ENCODE measurements at places on chromosomes 3 and 15.

DNA sequence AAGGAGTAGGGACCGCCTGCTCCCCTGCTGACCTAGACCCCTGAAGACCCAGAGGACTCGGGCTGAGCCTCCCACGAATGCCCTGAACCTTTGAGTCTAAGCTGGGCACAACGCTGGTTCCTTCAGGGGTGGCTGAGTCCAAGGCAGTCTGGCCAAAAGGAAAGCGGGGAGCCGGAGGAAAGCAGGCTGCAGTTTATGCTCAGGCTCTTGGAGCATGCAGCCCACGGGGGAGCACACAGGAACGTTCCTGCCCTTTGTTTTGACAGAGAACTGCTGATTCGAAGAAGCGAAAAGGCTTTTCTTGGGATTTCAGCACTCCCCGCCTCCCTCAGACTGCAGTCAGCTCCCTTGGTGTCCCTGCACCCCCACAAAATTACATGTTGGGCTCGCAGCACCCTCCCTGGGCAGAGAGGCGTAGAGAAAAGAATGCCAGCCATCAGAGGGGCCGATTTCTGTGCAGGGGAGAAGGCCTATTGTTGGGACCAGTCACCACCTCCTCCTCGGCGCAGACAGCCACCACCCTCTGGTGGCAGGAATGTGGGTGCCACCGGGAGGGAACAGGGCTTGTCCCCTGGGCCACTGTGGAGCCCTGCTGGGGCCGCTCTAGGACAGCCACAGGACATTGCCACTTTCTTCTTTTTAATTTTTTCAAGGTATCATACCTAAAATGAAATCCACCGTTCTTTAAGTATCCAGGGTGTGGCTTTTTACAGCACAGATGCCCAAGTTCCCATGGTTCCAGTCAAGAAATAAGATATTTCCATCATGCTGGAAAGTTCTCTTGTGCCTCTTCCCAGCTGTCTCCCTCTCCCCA is 72.2 kb downstream of the SMAD6 start:
- peak; percentile 50 for DNase-seq

DNA sequence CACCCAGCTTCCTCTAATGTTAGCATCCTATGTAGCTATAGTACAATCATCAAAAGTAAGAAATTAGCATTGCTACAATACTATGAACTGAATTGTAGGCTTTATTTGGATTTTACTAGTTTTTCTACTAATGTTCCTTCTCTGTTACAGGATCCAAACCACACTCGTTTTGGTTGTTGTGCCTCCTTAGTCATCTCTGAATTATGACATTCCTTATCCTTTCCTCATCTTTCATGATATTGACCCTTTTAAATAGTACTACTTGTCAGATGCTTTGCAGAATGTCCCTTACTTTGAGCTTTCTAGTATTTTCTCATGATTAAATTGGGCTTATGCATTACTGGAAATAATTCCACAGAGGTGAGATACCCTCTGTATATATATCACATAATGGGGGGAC is 265.4 kb downstream of the VPS13C start:
- DNase-seq: no peak

DNA sequence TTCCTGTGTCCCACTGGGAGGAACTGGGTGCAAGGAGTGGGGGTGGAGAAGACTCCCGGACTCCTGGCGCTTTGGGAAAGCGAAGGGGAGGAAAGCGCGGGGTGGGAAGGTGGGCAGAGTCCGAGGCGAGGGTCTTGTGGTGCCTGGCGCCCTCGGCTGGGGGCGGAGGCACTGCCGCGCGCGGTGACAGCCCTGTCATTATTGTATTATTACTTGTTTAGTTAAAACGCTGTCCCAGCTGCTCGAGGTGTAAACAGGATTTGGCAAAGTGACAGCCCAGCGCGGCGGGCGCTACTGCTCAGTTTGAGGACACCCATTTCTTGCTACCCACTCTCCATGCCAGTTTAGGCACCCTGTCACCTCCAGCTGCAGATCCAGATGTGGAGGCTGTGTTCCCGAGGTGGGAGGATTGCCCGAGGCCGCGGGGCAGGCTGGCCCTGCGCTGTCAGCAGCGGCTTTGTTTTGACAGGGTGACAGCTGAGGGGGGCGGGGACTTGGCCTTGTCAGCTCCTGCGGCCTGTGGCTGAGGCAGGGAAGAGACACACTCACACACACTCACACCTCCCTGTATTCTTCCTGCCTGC is 1.0 kb downstream of the KAT2B start:
- DNase-seq: peak; percentile 88

DNA sequence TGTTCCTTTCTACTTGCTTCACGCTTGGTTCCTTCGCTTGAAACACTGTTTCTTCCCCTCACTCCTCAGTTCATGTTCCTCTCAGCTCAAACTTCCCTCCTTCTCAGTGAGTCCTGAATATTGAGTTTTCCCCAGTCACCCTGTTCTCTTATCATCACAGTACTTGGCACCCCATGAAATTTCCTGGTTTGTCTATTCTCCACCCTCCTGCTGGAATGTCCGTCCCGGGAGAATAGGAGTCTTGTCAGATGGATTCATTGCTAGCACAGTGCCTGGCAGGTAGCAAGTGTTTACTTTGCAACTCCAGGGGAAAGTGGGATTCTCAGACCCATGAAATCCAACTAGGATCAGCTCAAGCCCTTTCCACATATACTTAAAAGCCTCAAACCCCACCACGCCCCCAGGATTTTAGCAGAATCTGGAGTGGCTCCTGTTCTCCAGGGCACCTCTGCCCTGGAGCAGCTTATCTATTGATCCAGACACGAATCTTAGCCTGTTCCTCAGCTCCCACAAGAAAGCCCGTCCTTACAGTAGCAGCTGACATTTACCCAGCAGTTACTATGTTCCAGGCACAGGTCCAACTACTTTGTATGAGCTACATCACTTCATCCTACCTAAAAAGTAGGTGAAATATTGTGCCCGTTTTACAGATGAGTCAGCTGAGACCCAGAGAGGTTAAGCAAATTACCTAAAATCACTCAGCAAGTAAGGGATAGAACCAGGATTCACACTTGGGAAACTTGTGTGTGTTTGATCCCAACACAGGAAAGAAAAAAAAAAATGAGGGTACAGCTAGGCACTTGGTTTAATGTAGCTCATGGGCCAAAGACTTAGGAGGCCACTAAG is 36.8 kb upstream of the MAP3K13 start:
- no peak for DNase-seq

GRCh38 chr15:61840090-61840489 is 220.2 kb downstream of the VPS13C start:
- peak; percentile 28 for DNase-seq

- DNase-seq: no peak
Measured at GRCh38 chr3:139540651-139541531, 1.3 kb upstream of the RBP1 start.

DNA sequence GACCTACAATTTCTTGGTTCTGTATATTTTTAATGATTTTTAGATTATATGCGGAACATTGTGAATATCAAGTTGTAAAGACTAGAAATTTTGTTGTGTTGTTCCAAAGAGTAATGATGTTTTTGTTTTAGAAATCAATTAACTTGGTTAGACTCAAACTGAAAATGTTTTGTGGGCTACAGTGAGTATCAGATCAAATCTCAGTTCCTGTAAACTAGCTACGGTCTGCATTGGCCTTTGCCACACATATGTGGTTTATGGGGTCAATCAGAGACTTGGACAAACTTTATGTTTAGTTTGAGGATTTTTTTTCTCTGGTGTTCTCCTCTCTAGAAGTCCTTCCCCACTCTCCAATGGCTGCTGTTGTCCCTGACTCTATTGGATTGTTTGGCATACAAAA is 308.0 kb upstream of the THRB start:
- no peak for DNase-seq

DNA sequence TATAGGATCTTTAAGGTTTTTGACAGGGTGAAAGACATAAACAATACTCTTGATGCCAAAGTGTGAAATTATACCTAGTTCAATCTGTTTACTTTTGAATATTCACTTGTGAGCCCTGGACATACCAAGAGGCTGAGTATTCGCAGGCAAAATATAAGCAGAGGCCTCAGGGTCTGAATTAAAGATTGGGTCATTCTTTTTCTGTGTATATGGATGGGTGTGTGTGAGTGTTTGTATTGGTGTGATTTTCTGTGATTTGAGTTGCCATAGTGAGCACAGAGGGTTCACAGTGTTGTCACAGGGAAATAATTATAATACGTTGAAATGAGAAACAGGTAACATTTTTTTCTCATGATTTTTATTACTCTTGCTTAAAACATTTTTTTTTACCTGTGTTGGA is 770.7 kb upstream of the ALCAM start:
- DNase-seq: no peak

- DNase-seq: no peak
Measured at GRCh38 chr15:93965304-93965908, 266.0 kb upstream of the MCTP2 start.

GRCh38 chr3:188390775-188391443 is 237.0 kb downstream of the LPP start:
- DNase-seq: no peak

- no peak for DNase-seq
Measured at GRCh38 chr3:64502284-64502683, 185.5 kb downstream of the ADAMTS9 start.

DNA sequence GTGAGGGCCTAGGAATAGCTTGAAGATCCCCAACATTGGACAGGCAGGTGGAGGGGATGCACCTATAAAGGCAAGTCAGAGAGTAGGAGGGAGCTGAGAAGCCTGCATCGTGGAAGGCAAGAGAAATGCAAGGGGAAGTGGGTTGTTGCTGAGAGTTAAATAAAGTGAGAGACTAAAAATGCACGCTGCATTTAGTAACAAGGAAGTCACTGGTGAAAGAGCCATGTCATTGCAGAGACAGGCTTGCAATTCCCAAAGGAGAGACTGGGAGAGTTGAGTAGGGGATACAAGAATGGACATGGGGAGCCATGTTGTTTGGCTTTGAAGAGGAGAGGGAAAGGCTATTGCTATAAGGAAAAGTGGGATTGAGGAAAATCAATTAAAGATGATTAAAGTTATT is 77.0 kb upstream of the HEG1 start:
- DNase-seq: no peak

GRCh38 chr3:102229062-102229655 is 205.7 kb upstream of the ZPLD1 start:
- DNase-seq: peak; percentile 75

GRCh38 chr15:34335176-34336032 is 2.2 kb downstream of the SLC12A6 start:
- DNase-seq: peak; percentile 67

DNA sequence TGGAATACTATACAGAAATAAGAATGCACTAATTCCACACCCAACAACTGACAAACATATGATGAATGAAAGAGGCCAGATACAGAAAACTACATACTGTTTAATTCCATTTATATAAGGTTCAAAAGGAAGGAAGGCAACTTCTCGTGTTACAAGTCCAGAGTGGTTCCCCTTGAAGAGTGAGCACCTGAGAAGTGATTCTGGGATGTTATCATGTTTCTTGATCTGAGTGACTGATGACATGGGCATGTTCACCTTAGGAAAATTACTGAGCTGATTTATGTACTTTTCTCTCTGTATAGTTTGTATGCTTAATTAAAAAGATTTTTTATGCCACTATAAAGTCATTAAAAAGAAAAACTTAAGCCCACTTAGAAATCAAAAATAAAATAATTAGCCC is 13.6 kb downstream of the CCDC12 start:
- DNase-seq: no peak

Measured in activated CD4-positive, alpha-beta T cell treated with anti-CD3 and anti-CD28 coated beads, Interleukin-10, Interleukin-2, amounts not matched to agents 100 ng/mL and 50 ng/mL, durations not matched to agents 16 hours and 8 hours (primary cell).